ENCODE measurements at places on chromosomes 3 and 15.

DNA sequence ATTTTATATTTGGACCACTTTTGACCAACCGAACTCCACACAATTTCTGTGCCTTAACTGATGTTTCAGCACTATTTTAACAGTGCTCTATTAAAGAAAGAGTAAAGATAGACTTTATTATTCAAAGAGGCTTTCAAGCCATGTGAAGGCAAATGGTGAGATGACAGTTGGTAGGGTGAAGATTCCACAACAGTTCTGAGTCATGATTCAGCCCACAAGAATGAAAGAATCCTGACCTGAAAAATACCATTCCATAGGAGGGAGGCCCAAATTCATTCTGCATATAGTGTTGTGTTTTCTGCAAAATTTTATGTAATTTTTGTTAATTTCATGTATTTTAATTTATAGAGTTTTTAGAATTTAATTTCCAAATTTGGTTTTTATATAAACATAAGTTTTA lies 135.6 kb upstream of the STAC start:
- no peak for DNase-seq

GRCh38 chr3:185823078-185824044 lies 1.5 kb downstream of the IGF2BP2 start:
- no peak for DNase-seq

- DNase-seq = no peak
Measured at GRCh38 chr3:30843877-30844276, 50.6 kb downstream of the GADL1 start.

DNA sequence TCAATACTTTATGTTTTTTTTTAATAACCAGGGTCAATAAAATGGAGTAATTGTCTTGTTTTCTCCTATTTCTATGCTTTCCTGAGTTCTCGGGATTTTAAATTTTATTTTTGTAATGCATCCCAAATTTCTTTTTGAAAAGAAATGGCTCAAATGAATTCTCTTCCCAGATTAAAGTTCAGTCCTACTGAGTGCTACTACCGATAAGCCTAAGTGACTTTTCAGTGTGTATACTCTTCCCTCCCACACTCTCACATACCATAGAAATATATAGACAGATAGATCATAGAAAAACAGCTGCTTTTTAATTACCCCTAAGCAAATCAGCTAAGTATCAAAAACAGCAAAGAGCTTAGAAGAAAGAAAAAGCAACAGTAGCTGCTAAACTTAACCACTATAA lies 1.5 kb downstream of the SERPINI1 start:
- DNase-seq = no peak

DNA sequence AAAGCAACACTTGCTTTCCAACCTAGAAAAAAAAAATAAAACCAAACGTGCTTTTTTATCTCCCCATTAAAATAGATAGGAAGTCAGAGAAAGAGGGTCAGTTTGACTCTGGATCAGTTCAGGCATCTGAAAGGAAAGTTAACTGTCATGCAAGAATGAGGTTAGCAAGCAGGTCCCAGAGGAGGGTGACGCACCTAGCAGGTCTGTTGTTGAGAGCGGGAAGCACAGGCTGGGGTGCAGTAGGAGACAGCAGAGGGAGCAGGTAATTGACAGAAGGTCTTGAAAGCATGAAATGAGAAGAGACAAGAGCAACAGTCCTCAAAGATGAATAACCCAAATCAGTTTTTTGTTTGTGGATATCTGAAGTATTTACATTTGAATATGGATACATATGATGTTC lies 82.5 kb downstream of the ANO10 start:
- no peak for DNase-seq

- DNase-seq = no peak
Measured at GRCh38 chr3:108380128-108380795, 83.9 kb downstream of the HHLA2 start.

- DNase-seq = no peak
Measured at GRCh38 chr3:10977892-10978510, 14.5 kb upstream of the SLC6A1 start.

GRCh38 chr15:101538177-101538576 lies 48.7 kb upstream of the PCSK6 start:
- no peak for DNase-seq

Measured in stimulated activated CD4-positive, alpha-beta T cell treated with anti-CD3 and anti-CD28 coated beads, Interleukin-1b, Interleukin-23, amount 100 ng/mL, for 24 hours (primary cell).